Osteoblast (primary cell): ENCODE measurements at places on chromosomes 16 and 17. TPM values are rescaled to one million over a fixed set of nuclear protein-coding genes. Genes with fewer than 3 reads are reported as not detected.

The SKAP1 gene
- not detected in 2 replicates for total RNA-seq

The KLHL10 gene
- 0.36 and 0.59 TPM in 2 replicates for total RNA-seq

The ZCCHC14 gene
- total RNA-seq, result 36.9 and 41.8 TPM in 2 replicates

The ZP2 gene
- not detected in 2 replicates for total RNA-seq

The CCL5 gene
- under 0.01 and 0.36 TPM in 2 replicates for total RNA-seq

The MYOCD gene
- under 0.01 TPM in 2 replicates for total RNA-seq
